ENCODE measurements at places on chromosomes 4 and X. TPM values are rescaled to one million over a fixed set of nuclear protein-coding genes. Genes with fewer than 3 reads are reported as not detected.
A peak's percentile ranks its signal among the peaks of the same experiment; 100 is the strongest.

Gene ADGRL3
- total RNA-seq, result 1.1 TPM

Gene ITM2A
- 159 TPM for total RNA-seq

Gene HSFX2
- total RNA-seq, result 0.35 TPM

DNA sequence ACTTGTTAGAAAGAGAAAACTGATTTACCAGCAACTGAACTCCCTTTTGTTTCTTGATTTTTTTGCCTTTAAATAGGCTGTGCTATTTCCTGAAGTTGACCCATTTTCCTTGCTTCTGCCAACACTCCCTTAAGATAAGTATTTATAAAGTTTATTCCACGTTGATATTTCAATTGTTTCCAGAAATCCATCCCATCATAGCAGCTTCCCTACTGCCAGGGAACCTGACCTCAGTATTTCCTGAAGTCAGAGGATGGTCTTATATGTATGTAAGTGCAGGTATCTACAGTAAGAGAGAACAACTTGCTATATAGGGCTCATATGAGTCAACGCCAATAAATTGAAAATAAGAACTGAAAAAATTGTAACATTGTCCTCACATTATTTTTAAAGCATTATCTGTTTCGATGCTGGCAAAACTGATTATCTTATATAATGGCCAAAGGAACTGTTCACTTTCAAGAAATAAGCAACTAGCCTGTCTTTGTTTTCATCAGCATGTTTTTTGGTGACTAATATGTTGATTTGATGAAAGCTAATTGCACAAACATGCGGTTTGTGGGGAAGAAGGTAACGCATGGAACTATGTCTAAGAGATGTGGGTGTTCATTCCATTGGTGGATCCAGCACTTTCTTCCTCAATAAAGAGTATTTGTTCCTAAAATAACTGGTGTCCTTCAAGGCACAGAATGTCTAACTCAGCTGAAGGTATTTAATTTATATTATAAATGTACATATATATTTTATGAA lies 4.7 kb downstream of the LIMCH1 start:
- no peak for DNase-seq

DNA sequence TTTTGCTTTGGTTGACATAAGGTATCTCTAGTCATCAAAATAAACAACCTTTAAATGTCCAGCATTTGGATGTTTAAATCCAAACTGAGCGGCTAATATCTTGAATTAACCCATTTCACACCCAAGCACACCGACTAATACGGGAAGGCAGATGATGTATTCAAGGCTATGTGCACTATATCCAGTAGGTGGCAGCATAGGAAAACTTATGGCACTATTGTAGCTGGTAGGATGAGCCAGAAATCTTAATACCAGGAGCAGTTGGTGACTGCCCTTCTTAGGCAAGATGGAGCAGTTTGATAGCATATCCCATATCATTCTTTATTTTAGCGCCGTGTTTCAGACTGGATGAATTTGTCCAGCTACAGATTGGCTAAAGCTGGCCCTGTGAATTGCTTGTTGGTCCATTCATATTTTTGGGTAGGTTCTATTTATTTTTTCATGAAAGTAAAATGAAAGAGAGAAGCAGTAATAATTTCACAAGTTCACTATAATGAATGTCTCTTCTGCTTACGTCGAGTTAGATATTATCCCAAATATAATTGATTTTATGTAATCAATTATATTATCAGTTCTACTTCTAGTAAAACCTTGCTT lies 24.4 kb downstream of the UCHL1 start:
- peak; percentile 78 for DNase-seq

- DNase-seq, result no peak
Observed at GRCh38 chr4:91448668-91449330, 855.0 kb upstream of the GRID2 start.

DNA sequence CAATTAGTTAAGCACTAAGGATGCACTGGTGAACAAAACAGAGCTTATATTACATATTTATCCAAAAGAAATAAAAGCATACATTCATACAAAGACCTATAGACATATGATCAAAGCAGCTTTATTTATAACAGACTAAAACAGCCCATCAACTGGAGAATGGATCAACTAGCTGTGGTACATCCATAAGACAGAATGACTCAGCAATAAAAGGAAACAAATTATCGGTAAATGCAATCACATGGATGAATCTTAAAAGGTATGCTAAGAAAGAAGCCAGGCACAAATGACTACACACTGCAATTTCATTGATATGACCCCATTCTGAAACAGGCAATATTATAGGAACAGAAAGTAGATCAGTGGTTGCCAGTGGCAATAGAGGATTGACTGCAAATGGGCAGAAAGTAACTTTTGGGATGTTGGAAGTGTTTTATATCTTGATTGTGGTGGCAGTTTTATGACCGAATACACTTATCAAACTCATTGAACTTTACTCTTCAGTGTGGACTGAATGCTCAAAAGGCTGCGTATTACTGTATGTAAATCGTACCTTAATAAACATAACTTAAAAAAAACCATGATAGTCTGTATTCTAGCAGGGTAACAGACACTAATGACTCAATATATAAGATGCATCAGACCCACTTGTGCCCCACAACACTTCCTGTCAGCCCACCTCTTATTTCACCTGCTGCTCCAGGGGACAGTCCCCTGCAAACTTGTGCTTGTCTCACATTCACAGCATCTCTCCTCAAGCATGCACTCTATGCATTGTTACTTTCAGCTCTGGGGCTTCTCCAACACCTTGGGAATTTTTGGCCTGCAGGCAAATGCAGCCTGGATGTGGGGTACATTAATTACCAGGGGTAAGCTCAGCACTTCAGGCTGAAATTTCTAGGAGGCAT lies 59.1 kb downstream of the MID1IP1 start:
- DNase-seq, result no peak

DNA sequence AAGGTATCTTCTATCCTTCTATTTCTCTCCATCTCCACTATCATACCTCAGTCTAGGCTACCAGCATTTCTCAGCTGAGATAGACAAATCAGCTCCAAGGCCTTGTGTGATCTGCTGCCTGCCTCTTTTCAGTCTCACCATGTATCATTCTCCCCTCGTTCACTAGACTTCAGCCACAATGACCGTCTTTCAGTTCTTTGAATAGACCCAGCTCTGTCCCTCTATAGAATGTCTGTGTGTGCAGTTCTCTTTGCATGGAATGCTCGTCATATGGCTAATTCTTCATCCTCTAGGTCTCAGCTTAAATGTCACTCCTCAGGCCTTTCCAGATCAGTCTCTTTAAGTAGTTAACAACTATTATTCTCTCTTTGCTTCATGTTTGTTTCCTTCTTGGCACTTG lies 6.5 kb downstream of the IGBP1 start:
- no peak for DNase-seq

GRCh38 chr4:119731146-119731742 lies 102.6 kb upstream of the PDE5A start:
- no peak for DNase-seq

DNA sequence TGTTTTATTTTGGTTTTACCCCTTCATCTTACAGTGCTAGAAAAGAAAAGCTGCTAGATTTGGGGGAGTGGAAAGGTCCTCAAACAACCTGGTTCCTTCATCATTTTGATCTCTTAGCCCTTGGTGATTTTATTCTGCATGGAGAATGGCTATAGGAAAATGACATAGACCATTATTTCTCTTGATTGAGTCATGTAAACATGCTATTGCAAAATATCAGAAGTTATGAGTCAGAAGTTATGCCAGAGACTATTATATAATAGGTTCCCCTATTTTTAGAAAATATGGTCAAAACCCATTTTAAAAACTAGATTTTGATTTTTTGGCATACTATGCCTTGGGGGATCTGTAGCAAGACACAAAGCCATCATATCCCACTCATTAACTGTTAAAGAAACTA lies 83.7 kb upstream of the FAM9C start:
- DNase-seq, result no peak

Gene PLK4
- total RNA-seq, result 9.1 TPM

- no peak for DNase-seq
Observed at GRCh38 chr4:7647600-7648543, 213.1 kb upstream of the PSAPL1 start.

Gene ZNF280C
- 4.5 TPM for total RNA-seq

Gene SLIT2
- total RNA-seq, result 6.6 TPM

Gene KCNE5
- total RNA-seq, result not detected

DNA sequence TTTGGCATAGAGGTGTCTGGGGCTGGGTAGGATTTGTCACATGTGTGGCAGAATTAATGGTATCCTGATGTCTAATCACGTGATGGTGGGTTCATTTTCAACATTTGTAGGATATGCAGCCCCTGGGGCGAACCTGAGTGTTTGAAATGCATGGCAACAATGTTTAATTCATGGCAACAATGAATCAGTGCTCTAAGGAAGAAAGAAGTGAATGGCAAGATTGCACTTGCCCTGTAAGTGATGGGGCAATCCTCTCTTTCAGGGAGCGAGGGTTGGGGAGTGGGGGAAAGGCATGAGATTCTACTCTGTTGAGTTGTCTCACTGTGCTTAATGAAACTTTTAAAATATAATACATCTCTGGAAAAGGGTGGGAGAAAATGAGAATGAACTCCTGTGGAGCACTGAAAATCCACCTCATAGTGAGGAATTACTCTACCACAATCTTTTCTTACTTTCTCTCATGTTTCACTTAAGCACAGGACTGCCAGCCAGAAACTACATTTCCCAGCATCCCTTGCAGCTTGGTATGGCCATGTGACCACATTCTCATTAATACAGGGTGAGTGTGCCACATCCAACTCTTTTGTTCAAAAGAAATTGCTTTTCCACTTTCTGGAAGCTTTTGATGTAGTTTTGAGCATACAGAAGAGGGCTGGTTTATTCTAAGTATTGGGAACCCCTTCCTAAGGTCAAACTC lies 64.0 kb upstream of the PGM2 start:
- no peak for DNase-seq

Gene EREG
- 4.0 TPM for total RNA-seq

Gene SPANXN2
- total RNA-seq, result not detected

GRCh38 chr4:59920416-59920815 lies 1279.7 kb upstream of the ADGRL3 start:
- no peak for DNase-seq

DNA sequence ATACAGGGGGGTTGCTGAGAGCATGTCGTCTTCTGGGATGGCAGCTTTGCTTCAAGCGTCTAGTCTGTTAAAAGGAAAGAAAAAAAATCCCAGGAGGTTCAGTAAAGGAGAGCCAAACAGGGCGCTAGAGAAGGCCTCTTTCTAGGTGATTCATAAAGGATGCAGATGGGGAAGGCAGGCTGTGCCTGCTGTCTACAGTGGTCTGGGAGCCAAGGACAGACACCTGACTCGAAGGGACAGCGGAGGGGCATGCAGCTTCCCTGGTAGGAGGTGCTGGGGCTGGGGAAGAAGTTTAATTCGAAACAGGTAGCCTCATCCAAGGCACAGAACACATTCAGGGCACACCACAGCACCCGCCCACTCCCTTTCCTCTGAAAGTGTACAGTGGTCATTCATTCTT lies 19.9 kb downstream of the BCOR start:
- no peak for DNase-seq

GRCh38 chr4:67198727-67199126 lies 346.6 kb downstream of the CENPC start:
- no peak for DNase-seq

Gene TMEM35A
- total RNA-seq, result 8.1 TPM

Gene UGT2A1
- total RNA-seq, result not detected

Gene PDS5A
- 53.5 TPM for total RNA-seq

Gene SYP
- total RNA-seq, result not detected

DNA sequence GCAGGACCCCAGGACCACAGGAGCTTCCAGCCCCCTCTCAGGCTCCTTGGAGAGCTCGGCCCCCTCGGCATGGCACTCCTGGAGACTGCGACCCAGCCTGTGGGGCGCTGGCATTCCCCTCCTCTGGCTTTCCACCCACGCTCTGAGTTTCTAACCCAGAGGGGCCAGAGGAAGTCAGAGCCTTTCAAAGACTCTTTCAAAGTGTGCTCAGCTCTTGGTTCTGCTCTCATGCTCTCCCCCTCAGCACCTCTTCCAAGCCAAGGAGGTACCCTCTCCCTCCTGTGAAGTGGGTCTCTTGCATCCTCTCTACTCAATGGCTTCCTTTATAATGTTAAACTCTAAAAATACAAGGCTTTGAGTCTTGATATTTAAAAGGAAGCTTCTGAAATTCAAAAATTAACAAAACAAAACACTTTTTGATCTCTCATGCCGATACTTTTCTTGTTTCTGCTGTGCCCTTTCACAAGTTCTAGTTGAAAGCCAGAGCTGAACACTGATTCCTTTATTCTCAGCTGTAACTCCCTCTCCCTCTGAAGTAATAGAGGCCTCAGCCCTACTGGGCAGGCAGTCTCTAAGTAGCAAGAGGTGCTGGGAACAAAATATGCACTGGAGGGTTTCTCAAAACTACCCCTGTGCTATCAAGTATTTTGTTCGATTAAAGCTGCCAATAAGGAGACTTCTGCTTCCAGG lies 82.8 kb downstream of the NAT8L start:
- DNase-seq, result no peak

DNA sequence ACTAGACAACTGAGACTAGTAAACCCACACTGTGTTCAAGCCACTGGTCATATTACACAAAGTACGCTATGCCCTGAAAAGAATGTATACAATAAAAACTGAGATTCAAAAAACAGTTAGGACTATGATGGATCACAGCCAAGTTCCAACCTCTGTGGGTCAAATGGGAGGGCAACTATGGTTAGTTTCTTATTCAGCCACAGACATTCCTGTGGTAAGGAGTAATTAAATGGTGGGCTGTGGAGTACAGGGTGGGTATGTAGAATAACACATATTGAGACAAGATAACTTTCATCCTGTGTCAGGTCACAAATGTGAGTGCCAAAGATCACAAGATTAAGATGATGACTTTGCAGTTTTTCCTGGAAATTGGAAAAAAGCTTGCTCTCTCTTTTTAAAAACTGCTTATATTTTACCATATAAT lies 167.2 kb downstream of the NPNT start:
- peak; percentile 33 for DNase-seq

Gene SFRP2
- total RNA-seq, result not detected

GRCh38 chrX:40318801-40319200 lies 221.0 kb upstream of the BCOR start:
- DNase-seq, result no peak

Gene MAGEB10
- not detected for total RNA-seq

DNA sequence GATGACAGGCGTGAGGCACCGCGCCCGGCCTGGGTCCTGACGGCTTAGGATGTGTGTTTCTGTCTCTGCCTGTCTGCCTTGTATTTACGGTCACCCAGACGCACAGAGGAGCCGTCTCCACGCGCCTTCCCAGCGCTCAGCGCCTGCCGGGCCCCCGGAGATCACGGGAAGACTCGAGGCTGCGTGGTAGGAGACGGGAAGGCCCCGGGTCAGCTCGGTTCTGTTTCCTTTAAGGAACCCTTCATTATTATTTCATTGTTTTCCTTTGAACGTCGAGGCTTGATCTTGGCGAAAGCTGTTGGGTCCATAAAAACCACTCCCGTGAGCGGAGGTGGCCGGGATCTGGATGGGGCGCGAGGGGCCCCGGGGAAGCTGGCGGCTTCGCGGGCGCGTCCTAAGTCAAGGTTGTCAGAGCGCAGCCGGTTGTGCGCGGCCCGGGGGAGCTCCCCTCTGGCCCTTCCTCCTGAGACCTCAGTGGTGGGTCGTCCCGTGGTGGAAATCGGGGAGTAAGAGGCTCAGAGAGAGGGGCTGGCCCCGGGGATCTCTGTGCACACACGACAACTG lies 1.3 kb downstream of the SHOX start:
- no peak for DNase-seq
